ENCODE measurements at places on chromosomes 5 and 9.
A peak's percentile ranks its signal among the peaks of the same experiment; 100 is the strongest.

DNA sequence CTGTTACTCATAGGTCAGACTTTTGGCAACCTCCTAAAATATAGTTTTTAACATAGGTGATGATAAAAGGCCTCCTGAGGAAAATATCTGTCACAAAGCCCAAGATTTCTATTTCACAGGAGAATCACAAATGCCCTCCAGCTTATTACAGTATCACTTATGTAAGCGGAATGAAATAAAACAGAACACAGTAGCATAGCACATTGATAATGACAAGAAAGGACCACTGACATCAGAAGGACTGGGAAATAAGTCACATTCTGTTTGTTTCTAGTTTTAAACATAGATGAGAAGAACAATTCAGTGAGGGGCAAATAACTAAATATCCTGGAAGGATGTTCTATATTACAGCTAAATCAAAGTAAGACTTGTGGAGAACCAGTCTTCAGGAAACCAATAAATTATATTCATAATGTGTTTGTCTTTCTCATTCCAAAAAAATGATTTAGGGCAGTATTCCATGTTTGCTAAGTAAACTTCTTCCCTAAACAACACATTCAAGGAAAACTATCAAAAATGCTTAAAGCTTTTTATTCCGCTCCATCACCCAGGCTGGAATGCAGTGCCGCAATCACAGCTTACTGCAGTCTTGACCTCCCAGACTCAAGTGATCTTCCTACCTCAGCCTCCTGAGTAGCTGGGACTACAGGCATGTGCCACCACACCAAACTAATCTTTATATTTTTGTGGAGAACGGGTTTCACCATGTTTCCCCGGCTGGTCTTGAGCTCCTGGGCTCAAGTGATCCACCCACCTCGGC lies 20.8 kb upstream of the CTNNAL1 start:
- DNase-seq: no peak

- no peak for DNase-seq
These were observed 506.9 kb downstream of the ZNF608 start for GRCh38 chr5:124239572-124239971.

GRCh38 chr5:107812570-107813141 lies 141.9 kb upstream of the EFNA5 start:
- DNase-seq: no peak

- DNase-seq: no peak
These were observed 68.6 kb downstream of the SKIC3 start for GRCh38 chr5:95486191-95486590.

- no peak for DNase-seq
These were observed 24.3 kb downstream of the PTPDC1 start for GRCh38 chr9:94108584-94108983.

GRCh38 chr9:33011831-33012230 lies 10.4 kb upstream of the APTX start:
- no peak for DNase-seq

GRCh38 chr5:150114773-150115408 lies 28.5 kb upstream of the CSF1R start:
- no peak for DNase-seq

DNA sequence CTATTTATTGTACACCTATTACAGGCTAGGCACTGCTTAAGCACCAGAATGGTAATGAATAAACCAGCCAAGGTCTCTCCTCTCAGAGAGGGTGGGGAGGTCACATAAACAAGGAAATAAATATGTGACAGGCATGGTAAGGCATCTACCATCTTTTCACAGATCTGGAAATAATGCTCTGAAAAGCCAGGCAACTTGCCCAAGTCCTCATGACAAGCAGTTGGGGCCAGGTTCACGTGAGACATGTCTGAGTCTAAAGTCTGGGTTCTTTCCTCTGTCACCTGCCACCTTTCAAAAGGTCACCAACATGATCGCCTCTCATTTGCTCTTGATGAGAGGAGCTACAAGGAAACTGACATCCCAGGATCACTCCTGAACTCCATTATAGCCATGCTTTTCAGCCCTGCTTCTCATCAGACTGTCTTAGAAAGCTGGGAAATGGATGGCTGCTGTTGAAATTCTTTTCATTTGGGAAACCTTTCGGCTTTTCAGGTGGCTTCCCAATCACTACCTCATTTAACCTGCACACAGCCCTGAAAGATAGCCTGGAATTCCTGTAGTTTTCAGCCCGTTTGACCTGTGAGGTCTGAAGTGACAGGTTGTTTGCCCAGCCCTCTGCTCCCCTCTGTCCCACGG lies 123.1 kb downstream of the CRB2 start:
- no peak for DNase-seq

GRCh38 chr9:129154866-129155477 lies 23.1 kb downstream of the IER5L start:
- no peak for DNase-seq

DNA sequence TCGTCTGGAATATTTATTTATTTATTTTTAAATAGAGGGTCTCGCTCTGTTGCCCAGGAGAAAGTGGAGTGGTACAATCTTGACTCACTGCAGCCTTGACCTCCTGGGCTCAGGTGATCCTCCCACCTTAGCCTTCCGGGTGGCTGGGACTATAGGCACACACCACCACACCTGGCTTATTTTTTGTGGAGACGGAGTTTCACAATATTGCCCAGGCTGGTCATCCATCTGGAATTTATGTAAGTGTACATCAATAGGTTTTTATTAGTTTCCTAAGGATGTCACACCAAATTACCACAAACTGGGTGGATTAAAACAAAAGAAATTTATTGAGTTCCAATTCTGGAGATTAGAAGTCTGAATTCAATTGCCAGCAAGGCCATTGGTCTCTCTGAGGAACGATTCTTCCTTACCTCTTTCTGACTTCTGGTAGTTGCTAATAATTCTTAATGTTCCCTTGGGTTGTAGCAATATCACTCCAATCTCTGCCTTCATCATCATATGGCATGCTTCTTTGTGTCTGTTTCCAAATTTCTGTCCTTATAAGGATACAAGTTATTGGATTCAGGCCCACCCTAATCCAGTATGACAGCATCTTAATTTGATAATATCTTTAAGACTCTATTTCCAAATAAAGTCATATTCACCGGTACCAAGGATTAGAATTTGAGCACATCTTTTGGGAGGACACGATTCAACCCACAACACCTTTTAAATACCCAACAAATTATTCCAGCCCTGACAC lies 16.3 kb upstream of the RAD23B start:
- no peak for DNase-seq

- DNase-seq: no peak
These were observed 500.1 kb upstream of the SGCD start for GRCh38 chr5:155826611-155827507.

GRCh38 chr9:104572612-104573011 lies 3.6 kb downstream of the OR13C8 start:
- DNase-seq: no peak

DNA sequence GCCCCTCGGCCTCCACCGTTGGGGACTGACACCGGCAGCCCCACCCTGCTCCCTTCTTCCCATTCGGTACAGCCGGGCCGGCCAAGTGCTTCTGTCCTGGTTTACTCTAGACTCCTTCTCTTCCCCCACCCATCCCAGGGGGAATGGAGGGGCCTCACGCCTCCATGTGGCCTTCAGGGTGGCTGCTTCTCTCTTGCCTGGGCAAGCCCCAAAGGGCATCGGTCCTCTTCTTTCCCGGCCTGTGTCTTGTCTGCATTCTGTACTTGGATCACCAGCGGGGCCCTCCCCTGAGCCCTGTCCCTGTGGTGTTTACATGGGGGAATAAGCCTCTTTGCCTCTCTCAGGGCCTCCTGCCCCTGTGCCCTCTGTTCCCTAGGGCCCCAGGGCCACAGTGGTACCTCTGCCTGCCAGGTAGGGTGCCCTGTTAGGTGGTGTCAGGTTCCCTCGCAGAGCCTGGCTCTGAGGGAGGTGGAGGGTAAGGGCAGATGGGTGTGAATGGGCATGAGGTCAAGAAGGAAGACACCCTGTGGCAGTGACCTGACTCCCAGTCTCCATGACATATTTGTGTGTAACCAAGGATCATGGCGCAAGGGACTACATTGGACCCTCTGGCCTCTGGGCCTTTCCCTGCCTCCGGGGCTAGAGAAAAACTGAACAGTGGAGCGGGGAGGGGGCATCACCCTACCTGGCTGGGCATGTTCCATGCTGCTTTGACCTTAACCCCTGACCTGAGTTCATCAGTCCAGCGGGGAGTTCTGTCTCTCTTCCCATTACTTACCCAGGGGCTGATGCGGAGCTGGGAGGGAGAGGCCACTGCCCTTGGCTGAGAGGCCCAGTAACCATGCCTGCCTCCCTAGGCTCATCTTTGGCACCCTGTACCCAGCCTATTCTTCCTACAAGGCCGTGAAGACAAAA lies 1.6 kb downstream of the REEP2 start:
- no peak for DNase-seq

DNA sequence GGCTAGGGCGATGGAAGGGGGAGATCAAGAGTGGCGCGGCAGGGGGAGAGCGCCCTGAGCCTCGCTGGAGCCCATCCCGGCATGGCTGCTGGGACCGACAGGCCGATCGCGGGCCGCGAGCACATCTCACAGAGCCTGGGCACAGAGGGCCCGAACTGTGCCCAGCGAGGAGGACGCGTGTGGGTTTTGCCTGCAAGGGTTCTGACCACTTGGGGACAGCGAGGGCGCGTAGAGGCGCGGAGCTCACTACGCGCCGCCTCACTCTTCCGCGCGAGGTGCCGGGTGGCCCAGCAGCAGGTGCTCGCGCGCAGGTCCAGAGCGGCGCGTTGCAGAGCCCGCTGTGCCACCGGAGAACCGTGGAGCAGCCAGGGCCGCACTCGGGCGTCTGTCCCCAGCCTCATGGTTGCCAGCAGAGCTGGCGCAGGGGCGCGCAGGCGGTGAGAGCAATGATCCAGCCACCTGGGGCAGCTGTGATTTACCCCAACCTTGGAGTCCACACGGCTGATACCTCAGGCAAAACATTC lies 16.3 kb upstream of the PITX1 start:
- DNase-seq: no peak

- no peak for DNase-seq
These were observed 17.1 kb downstream of the TRMO start for GRCh38 chr9:97905228-97905627.

- no peak for DNase-seq
These were observed 197.1 kb downstream of the CDH18 start for GRCh38 chr5:19790829-19791466.

- DNase-seq: no peak
These were observed 4.1 kb downstream of the HACD4 start for GRCh38 chr9:21027295-21027694.

GRCh38 chr5:16690243-16690852 lies 73.6 kb upstream of the RETREG1 start:
- DNase-seq: no peak

DNA sequence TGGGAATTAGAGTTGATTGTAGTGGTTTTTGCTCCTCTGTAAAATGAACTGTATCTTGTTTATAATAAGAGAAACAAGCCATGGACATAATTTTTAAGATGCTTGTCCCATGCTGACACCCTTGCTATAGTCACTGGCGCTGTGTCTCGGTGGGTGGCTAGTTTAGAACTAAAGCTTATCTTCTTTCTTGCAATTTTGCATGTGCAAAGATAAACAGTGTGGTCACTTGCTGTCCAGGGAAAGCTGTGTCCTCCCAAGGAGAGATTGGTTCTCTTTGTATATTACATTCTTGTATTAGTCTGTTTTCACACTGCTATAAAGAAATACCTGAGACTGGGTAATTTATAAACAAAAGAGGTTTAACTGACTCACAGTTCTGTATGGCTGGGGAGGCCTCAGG lies 143.8 kb downstream of the MELK start:
- DNase-seq: no peak

GRCh38 chr9:129349665-129349947 lies 171.5 kb upstream of the IER5L start:
- no peak for DNase-seq

- DNase-seq: no peak
These were observed 61.7 kb upstream of the PSD2 start for GRCh38 chr5:139733698-139734538.

DNA sequence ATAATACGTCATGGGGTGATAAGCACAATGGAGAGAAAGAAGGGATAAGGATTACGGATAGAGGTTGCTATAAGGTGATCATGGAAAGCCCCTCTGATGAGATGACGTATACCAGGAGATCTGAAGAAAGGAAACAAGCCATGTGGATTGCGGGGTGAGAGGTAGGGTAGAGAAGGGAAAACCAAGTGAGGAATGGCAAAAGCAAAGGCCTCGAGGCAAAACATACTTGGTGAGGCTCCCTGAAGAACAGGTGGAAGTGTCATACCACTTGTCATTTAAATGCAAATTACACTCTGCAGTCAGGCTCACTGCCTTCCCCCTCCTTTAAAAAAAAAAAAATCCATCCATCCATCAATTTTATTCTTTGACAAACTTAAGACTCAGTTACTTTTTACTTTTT lies 420.8 kb downstream of the RAB3C start:
- DNase-seq: no peak

GRCh38 chr5:159414021-159414420 lies 83.7 kb upstream of the IL12B start:
- no peak for DNase-seq

- DNase-seq: no peak
These were observed 69.6 kb downstream of the SMIM23 start for GRCh38 chr5:171855265-171855664.

- DNase-seq: peak; percentile 76
These were observed 111.8 kb downstream of the ACTL7B start for GRCh38 chr9:108743901-108744371.

DNA sequence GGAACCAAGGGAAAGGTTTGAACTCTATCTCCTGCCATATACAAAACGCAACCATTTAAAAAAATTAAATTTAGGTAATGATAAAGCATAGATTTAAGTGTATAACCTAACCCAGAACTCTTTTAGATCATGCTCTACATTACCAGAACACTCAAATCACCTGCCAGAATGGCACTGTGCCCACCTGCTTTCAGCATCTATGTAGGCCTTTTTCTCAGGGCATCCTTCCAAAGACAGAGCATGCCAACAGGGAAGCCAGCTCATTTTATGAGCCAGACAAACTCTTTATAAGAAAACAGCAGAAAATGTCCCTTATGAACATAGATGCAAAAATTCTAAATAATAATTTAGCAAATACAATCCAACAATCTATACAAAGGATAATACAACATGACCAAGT lies 47.9 kb upstream of the SMAD5 start:
- DNase-seq: no peak

DNA sequence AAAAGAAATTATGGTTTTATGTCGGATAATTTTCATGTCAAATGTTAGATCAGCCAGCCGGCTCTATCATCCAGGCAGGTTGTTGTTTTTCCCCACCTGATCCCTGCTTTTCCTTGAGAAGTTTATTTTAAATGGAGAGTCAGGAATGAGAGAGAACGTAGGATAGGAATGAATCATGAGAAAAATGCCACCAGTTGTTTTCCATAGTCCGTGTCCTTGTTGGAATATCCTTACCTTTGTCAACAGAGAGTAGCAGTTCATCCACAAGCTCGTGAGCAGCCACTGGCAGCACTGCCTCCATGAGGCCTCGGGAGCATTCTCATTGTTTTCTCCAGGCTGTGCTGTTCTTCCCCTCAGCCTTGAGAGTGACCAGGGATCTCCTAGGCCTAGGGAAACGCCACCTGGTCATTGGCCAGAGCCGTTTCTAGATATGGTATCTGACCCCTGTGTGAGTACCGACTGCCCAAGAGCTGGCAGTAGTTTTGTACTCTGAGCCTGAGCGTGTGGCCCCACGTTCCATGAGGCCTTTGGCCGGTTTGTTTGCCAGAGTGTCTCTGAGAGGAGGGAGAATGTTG lies 293.3 kb downstream of the FANCC start:
- no peak for DNase-seq

- no peak for DNase-seq
These were observed 2023.0 kb upstream of the CDH9 start for GRCh38 chr5:29061381-29061780.

- DNase-seq: no peak
These were observed 54.5 kb downstream of the CAST start for GRCh38 chr5:96716716-96717115.
